ENCODE measurements at places on chromosomes 5 and 9. TPM values are rescaled to one million over a fixed set of nuclear protein-coding genes. Genes with fewer than 3 reads are reported as not detected.

GRCh38 chr5:171739271-171739670 lies 46.3 kb upstream of the SMIM23 start:
- no peak for DNase-seq

- no peak for DNase-seq
Measured at GRCh38 chr9:87595610-87596009, 97.9 kb downstream of the DAPK1 start.

- DNase-seq, result no peak
Measured at GRCh38 chr5:15774632-15775031, 274.7 kb downstream of the FBXL7 start.

DNA sequence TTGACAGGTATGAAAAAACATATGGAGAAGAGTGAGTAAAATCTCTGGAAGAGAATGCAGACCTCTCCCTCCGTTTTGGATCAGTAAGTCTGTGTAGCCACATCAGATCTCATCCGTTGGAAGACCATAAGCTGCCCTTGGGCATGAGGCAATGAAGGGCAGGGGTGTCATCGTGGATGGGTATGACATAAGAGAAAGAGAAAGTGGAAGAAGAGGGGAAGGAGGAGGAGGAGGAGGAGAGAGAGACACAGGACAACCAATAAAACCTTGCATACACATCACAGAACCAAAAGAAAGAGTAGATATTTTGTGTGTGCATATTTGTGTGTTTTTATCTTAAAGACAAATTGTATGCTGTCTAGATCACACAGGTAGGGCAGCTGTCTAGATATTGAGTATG lies 50.7 kb downstream of the PRRC1 start:
- no peak for DNase-seq

DNA sequence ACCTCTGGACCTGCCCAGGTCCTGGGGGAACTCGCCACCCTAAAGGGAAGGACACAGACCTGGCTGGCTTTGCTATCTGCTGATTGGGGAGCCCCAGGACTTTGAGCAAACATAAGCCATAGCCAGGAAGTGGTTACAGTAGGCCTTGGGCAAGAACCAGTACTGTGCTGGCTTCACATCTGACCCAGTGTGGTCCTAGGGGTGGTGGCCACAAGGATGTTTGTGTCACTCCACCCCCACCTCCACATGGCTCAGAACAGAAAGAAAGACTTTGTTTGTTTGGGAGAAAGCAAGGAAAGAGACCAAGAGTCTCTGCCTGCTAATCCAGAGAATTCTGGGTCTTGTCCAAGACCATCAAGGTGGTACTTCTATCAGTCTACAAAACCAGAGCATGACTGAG lies 334.2 kb downstream of the SPOCK1 start:
- DNase-seq, result no peak

GRCh38 chr5:111425205-111425604 lies 87.1 kb downstream of the STARD4 start:
- no peak for DNase-seq

DNA sequence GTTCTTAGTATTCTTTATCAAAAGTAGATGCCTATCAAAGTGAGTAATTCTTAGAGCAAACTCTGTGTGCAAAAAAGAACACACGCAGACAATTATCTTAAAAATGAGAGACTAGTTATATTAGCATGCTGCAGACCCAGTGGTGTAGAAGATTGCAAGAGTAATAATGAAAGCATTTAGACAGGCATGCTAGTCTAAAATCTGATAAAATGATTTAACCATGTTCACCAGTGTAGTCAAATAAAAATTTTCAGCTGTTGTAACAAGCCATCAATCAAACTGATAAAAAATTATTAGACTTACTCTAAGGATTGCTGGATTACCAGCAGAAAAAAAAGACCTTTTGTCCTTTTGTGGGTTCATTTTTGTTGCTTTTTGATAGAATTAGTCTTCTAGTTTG lies 241.9 kb upstream of the TLE4 start:
- DNase-seq, result no peak

GRCh38 chr5:176692839-176693476 lies 45.7 kb downstream of the TSPAN17 start:
- no peak for DNase-seq

DNA sequence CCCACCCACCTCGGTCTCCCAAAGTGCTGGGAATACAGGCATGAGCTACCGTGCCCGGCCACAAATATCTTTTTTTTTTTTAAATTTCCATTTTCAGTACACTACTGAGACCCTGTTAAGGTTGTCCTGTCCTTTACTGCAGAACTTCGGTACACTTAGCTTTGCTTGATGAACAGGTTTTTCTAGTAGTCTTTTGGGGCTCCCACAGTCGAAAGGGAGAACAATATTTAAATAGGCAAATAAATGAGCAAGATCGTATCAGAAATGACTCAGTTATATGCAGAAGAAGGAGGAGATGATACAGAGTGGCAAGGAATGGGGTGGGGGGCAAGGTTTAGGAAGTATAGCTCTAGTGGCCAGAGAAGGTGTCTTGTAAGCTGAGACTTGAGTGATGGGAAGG lies 52.7 kb downstream of the MSX2 start:
- DNase-seq, result no peak

VCAN gene
- 453 TPM for total RNA-seq
